ENCODE measurements at places on chromosomes 16 and 17.

- no peak for DNase-seq
Observed at GRCh38 chr17:45398800-45399199, 33.9 kb downstream of the ARHGAP27 start.

- DNase-seq, result peak; percentile 88
Observed at GRCh38 chr16:10405386-10405939, 19.6 kb downstream of the ATF7IP2 start.

GRCh38 chr16:84423416-84423837 is 55.1 kb downstream of the ATP2C2 start:
- peak; percentile 67 for DNase-seq

DNA sequence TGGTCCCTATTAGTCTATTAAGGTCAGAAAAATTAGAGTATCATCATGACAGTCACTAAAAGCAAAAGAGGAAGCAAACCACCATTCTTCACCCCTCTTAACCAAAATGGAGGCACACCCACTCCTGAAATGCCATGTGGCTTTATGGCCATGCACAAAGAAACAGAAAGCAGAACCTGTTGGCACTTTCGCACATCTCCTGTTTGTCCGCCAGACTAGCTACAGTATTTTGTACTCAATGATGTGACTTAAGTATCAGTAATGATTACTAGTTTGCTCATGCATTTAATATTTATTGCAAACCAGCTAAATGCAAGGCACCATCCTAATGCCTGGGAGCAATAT is 70.2 kb upstream of the GNAO1 start:
- DNase-seq, result no peak

DNA sequence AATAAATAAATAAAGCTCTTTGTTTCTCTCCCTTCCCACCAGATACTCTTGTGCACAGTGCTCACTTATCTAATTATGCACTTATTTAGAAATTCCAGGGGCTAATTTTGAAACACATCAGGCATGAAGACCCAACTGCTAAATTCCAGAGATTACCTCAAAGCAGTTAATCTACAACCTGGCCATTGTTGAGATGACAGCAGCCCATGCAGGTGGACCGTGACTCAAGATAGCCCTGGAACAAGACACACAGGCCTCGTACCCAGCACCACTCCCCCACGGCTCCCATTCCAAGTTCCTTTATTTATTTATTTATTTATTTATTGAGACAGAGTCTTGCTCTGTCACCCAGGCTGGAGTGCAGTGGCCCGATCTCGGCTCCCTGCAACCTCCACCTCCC is 60.1 kb upstream of the NPEPPS start:
- DNase-seq, result no peak

Measured in HepG2 (cell line).